ENCODE measurements at places on chromosomes 6 and 20.

DNA sequence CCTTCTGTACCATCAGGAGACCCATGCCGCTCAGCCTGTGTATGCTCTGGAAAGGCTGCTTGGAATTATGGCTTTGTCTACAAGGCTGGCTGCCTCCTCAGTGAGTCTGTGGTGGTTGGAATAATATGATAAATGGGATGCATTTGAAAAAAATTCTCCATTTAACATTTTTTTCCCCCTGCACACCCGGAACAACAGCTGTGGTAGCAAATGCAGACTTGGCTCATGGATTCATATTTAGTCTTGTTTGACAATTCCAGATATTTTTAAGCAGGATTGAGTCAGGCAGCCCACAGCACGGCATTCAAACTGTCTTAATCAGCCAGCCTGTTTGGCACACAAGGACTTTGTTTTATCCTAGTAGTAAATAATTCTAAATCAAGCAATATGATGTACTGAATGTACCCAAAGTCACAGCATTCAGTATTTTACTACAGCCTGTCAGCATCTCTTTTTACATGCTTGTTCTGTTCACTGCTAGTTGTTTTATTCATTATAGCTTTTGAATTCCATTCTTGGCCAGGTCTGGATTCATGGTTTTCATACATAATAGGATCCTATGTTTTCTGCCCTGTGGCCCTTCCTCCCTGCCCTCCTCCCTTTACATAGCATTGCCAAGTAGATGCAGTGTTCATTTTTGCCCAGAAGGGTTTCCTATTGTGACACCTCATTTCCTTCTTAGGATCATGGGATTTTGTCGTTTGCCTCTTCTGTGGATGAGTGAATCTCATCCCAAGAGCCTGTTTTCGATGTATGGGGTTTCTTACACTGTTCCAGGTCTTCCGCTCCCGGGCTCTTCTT, 68.1 kb downstream of the LRRC1 start:
- no peak for DNase-seq

DNA sequence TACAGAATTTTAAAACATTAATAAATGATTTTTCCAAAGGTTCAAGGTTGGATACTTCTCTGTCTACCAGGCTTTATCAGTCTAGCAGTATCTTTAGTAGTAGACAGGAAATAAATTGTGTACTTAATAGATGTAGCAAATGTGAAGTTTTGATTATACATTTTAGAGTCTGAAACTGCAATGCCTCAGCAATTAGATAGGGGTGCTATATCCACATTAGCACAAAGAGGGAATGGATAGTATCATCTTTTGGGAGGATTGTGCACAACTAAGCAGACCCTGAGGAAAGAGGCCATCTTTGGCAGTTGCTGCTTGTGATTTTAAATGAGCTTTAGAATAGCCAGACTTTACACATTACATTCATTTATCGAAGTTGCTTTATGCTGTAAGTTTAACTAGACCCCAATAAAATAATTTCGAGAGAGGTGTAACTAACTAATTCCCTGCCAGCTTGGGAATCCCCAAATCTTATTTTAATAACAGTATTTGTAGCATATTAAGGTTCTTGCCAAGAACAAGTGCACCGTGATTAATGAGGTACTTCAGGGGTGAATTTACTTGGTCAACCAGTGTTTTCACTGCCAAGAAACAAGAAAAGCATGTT, 2.8 kb downstream of the KCNQ5 start:
- no peak for DNase-seq

DNA sequence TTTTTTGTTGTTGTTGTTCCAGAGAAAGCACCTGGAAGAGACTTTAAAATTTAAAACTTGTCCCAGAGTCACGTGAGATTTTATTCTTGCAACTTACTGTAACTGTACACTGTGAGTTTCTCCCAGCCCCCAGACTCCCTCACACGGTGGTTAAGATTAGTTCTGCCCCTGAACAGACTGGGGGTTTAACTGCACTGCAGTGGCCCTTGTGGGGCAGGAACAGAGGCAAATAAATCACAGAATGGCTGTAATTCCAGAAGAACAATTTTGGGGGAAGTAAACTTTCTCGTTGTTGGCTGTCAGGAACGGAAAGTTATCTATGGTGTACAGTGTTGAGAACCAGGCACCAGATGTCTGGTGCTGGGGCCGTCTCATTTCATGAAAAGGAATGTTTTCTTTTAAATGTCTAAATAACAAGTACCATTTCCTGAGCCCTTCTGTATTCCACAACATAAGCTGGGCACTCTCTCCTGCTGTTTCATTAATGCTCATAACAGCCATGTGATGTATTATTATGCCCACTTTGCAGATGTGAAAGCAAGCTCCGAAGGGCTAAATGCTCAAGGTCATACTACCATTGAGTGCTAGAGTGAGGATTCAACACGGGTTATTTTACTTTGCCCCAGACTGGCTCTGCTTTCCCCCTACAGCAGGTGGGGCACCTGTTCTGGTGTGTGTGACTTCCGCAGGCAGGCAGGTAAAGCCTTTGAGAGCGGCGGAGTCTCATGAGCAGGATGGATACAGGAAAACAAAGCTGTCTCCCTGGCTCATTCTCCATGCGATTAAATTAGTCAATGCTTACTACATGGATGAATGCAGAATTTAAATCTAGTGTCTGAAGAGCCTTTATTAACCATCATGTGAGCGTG, 30.5 kb downstream of the CNKSR3 start:
- DNase-seq: no peak

- no peak for DNase-seq
Observed at GRCh38 chr6:44335631-44336030, 6.8 kb upstream of the SPATS1 start.

- DNase-seq: no peak
Observed at GRCh38 chr20:57695940-57696339, 13.9 kb downstream of the PMEPA1 start.

DNA sequence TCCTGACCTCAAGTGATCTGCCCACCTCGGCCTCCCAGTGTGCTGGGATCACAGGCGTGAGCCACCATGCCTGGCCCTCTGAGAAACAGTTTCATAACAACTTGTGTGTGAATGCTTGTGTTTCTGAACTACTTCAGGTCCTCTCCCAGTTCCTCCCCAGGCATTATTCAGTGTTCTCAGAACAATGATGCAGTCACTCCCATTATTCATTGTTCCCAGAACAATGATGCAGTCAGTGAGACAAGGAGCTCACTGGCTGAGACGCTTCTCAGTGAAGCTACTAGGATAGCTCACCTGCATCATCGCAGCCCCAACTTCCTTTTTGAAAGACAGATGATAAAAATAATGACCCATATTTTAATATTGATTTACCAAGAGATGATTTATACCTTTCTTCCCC, 71.5 kb downstream of the NDUFAF5 start:
- no peak for DNase-seq

DNA sequence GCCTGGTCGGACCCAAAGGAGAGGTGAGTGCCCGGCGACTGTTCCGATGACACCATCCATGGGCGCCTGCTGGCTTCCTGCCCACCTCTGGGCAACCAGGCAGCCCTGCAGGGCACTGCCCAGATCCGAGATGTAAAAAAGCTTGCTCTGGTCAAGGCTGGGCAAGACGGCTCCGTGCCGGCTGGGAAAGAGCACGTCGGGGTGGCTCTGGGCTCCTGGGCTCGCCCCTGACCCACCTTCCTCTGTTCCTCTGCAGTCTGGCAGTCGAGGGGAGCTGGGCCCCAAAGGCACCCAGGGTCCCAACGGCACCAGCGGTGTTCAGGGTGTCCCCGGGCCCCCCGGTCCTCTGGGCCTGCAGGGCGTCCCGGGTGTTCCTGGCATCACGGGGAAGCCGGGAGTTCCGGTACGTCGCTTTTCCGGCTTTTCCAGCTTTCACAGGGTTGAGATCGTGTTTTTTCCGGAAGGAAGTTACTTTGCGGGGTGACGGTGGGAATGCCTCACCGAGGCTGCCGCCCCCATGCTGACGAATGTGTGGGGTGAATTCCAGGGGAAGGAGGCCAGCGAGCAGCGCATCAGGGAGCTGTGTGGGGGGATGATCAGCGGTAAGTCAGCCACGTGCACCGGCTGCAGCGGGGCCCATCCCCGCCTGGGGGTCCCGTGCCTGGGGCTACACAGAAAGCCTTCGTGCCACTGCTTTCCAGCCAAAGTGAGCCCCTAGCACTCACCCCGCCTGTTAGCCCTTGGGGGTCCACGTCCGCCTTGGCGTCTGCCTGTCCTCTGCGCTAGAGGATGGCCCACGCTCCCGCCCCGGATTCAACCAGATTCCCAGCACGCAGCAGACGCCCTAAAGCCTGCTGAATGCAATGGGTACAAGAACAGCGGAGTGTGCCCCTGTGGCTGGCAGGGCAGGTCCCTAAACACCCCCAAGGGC, 19.3 kb downstream of the COL9A3 start:
- no peak for DNase-seq

DNA sequence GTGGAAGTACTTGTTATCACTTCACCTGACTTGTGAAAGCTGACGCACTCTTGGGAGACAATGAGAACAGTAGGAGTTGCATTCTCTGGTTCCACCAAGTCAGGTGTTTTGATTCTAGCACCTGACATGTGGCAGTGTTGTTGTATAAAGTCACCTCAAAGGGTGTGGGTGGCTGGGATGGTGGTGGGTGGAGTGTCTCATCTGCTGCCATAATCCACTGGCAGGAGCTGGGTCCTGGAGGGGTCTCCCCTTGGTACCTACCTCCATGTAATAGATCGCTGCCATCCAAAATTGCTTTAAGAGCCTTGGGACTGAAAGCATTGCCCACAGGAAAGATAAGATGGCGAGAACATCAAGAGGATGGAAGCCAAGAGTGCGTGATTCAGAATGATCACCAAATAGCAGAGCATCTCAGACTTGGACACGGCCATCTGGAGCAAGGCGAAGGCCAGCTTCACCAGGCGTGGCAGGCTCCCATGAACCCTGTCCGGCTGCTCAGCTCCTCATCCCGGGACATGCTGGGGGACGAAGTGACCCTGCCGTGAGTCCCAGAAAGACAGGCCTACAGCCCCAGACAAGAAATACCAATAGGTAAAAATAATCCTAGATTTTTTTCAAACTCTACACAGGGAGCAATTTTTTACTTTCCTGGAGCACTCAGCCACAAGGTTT, 56.6 kb downstream of the NPEPL1 start:
- no peak for DNase-seq

GRCh38 chr6:152146385-152146784, 338.9 kb downstream of the ESR1 start:
- DNase-seq: no peak

DNA sequence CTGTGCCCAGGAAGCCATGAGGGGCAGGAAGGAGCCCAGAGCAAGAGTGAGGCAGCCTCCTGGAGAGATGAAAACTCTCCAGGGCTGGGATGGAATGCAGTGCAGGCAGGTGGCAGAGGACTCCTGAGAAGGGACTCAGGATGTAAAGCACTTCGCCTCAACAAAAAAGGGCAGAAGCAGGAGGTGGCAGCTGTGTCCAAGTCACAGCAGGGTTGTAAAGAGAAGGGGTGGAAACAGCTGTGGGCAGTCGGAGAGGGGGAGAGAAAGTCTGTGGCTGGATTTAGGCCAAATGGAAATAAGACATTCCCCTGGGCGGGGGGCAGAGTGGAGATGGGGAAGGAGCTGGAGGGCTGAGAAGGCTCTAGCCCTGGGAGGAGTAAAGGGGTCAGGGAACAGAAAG, 34.9 kb downstream of the CYP21A2 start:
- DNase-seq: no peak
